ENCODE measurements at places on chromosomes 1 and 21. TPM values are rescaled to one million over a fixed set of nuclear protein-coding genes. Genes with fewer than 3 reads are reported as not detected.
A peak's percentile ranks its signal among the peaks of the same experiment; 100 is the strongest.

Gene KRTAP6-3
- not detected for total RNA-seq

Gene NHLH2
- total RNA-seq: 0.25 TPM

Gene C1orf94
- not detected for total RNA-seq

Gene IARS2
- 37.6 TPM for total RNA-seq

Gene FCAMR
- not detected for total RNA-seq

Gene COL11A1
- not detected for total RNA-seq

Gene GPR61
- total RNA-seq: not detected

Gene ADORA1
- total RNA-seq: 5.2 TPM

Gene C8B
- total RNA-seq: not detected

Gene PFKFB2
- total RNA-seq: 6.9 TPM

- no peak for DNase-seq
These were observed 858 bp upstream of the SUSD4 start for GRCh38 chr1:223364685-223365382.

DNA sequence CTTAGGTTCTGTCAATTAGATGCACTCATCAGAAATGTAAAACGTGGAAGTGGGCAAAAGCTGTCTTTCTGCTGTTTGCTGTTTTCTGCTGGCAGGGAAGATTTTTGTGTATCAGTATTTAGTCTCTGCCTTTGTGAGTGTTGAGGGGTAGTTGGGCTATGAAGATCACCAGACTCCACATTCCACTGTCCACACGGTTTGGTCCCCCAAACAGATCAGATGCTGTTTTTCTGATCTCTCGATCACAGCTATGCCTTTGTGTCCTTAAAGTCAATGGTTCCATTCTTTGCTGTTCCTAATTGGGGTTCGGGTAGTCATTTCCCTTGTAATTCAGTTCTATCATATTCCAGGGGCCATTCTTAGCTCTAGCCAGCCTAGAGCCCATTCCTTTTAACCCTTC is 27.0 kb upstream of the NPL start:
- no peak for DNase-seq

DNA sequence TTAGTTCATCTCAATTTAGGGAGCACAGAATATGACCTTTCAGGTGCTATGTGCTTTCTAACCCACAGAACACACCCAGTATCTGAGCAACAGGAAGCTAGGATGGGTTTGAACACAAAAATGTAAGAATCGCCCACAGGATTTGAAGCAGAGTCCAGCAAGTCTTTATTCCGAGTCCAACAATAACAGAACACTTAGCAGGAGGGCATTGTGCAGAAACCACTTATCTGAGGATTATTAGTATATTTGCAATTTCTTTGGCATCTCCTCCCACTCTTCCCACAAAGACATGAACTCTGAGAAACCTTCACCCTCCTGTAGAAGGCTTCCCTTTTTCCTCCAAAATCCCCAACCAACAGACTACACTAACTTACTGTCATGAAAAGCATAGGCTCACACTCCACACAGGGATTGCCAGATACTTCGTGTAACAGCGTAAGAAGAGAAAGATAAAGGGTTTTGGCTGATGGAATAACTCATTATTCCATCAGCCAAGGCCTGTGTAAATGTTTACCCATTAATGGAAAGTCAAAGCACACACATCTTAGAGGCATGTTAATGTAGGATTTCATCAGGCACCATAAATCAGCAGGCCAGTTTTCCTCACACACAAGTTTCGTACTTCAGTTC is 16.1 kb downstream of the SIPA1L2 start:
- DNase-seq: no peak

DNA sequence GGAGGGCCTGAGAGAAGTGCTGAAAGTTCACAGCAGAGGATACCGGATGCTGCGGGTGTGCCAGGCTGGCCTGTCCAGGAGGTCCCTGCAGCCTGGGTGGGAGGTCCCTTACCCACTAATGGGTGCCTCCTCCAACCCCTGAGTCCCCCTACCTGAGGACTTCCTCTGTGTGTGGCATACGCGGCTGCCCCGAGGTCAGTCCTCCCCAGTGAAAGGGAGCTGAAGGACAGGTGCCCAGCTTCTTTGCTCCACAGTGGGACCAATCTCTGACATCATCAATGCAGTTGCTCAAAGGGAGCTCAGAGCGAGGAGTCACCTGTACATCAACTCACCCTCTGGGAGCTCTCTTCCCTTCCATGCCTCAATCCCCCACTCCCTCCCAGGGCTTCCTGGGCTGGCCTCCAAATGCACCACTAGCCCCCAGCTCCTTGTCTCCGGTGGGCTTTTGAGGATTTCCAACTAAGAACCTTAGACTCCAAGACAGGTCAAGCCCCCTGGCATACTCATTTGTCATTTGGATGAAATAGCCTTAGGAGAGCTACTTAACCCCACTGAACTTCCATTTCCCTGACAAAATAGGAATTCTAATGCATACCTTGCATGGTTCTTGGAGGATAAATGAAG is 53.9 kb downstream of the PDE9A start:
- no peak for DNase-seq

- DNase-seq: no peak
These were observed 281.2 kb downstream of the AKT3 start for GRCh38 chr1:243568793-243569192.

DNA sequence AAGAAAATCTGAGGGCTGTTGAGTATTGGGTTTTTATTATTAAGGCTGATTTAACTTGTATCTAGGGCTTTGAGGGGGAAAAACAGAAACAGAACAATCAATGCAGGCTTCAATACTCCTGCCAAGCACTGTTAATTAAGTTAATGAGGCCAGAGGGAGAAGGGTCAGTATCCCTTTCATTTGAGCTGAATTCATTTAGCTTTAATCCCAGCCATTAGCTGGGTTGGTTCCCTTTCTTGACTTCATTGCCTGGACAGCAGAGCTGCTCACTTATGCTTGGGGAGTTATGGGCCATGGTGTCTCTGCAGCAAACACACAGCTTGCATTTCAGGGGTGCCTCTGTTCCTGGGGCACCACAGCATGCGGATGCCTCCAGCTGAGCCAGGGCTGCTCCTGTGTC is 16.3 kb downstream of the TLR5 start:
- no peak for DNase-seq

- no peak for DNase-seq
These were observed 26.1 kb downstream of the RCAN3 start for GRCh38 chr1:24528744-24529143.

DNA sequence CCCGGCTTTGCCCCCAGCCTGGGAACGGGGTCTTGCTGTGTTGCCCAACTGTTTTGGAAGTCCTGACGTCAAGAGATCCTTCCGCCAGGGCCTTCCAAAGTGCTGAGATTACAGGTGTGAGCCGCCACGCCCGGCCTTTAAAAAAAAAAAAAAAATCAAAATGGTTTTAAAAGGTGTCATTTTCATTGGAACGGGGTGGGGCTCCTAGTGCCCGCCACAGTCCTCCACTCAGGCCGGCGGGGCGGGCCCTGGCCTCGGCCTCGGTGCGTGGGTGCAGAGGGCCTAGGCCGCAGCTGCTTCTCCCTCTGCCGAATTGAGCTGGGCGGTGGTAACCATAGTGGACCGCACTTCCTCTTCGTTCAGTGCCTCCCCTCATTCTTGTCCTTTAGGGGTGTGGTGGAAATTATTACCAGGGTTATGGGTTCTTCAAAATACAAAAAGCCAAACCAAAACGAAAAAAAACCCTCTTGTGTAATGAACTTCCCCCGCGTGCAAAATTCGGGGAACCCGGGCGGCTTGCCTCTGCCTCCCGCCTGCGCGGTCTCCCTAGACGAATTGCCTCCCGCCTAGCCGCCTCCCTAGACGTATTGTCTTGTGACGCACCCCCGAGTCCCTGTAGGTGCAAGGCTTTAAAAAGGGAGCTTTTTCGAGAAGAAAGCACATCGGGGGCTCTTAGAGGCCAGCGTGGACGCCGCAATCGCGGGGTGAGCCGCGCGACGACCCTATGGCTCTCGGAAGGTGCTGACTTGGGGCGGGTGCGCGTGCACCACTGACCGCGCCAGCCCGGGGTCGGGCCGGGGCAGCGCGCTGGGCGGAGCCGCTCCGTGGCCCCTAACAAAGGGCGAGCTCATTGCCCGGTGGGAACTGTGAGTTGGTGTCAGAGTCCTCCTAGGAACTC is 10.5 kb upstream of the SPEN start:
- no peak for DNase-seq

- no peak for DNase-seq
These were observed 144.2 kb downstream of the SYT2 start for GRCh38 chr1:202565890-202566602.

GRCh38 chr1:101239095-101240040 is 2.5 kb downstream of the S1PR1 start:
- DNase-seq: no peak

GRCh38 chr1:13908128-13908527 is 208.1 kb downstream of the PRDM2 start:
- DNase-seq: no peak

DNA sequence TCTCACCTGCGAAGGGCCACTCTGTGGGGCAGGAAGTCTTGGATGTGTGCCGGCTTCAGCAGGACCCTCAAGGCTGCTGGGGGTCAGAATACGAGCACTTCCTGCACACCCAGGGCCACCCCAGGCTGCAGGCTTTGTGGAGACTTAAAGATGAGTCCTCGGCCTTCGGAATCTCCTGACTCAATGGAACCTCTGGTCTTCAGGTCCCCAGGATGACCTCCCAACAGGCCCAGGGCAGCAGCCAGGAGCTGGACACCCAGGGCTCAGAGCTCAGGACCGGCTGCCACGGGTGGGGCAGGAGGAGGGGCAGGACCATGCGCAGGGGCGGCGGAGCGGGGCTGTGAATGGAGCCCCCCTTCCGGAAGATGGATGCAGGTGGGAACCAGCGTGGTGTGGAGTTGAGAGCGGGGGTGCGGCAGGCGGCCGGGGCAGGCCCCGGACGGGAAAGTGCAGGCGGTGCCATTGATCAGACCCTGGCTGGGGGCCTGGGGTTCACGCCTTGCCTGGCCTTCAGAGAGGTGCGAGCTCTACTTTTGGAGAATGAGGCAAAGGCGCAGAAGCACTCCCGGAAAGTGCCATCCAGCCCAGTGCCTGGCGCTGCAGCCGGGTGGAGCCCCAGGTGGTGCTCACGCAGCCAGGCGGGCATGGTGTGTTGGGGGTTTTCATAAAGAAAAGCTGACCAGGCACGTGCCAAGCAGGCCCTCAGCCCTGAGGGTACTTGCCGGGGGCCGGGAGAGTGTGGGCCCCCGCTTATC is 10.4 kb downstream of the COL18A1 start:
- DNase-seq: no peak

DNA sequence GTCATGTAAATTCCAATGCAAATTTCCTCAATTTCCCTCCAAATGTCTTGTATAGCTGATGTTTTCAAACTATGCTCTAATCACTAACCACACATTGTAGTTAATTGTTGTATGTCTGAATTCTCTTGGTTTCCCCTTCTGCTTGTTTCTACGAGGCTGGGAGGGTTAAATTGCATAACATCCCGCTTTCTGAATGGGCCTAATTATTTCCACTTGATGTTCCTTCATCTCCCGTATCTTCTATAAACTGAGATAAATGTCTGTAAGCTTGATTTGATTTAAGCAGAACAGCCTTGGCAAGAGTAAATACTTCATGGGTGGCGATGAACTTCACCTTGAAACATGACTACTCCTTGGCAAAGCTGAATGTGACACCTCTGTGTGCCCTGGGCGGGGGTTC is 72.2 kb downstream of the SERINC2 start:
- no peak for DNase-seq

- DNase-seq: no peak
These were observed 706.7 kb upstream of the ADAMTS5 start for GRCh38 chr21:27673581-27673980.

DNA sequence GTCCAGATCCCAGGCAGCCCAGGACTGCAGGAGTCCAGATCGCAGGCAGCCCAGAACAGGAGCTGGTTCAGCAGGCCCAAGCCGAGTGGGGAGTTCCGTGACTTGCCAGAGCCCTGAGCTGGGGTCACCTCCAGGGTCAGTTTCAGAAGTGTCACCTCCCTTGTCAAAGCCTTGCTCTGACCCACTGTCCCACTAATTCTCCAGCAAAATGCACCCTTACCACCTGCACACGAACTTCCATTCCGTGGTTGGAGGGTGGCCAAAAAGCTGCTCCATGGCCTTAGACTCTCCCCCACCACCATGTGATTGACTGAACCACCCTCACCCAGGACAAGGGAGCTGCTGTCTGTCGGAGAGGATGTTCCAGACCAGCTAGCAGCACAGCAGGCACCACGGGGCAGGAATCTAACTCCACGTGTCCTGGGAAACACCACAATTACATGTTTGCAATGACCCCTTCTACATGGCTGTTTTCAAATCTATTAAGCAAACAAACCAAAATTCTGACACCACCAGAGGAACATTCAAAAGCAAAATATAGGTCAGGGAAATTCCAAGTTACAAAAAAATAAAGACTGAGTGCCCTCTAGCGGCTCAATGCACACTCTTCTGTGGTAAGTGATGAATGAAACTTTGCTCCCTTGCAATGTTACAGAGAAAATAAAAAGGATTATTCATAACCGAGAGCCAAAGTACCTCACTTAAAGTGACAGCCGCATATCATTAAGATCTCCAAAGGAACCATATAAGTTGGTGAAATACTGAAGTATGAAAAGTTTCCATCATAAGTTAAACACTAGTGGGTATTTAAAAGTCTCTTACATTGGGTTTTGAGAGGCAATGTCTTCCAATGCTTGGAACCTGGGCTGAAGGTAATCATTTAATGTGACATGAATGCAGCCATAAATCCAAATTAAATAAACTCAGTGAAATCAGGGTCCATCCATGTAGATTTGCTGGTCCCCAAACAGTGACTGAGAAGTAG is 76.3 kb downstream of the NPHP4 start:
- DNase-seq: peak; percentile 62

DNA sequence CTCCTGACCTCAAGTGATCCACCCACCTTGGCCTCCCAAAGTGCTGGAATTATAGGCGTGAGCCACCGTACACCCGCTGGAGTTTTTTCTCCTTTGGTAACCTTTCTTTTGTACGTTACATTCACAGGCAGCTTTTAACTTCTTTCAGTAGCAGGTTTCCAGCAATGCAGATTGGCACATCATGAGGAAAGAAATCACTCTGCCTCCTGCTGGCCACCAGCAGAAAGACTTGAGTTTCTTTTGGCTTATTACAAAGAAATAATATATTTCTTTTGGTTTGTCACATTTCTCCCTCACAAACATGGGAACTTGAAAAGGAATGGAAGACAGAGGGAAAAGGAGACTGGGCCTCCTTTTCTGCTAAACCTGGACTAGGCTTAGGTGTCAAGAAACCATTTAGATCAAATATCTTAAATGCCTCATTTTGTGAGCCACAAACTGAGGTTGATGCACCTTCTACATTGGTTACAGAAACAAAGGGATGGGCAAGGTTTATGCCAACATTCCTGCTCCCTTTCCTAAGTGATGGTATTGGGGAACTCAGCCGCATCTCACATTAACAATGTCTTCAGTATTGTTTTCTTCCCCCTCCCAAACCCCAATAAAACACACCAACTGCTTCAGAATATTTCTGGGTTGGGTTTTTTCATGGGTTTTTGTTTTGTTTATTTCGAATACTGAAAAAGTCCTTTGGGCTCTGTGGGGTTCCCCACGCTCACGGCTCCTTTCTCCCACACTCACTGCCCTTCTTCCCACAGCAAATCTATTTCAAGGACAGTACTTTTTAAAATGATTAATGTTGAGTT is 7.7 kb downstream of the ENSA start:
- DNase-seq: no peak

DNA sequence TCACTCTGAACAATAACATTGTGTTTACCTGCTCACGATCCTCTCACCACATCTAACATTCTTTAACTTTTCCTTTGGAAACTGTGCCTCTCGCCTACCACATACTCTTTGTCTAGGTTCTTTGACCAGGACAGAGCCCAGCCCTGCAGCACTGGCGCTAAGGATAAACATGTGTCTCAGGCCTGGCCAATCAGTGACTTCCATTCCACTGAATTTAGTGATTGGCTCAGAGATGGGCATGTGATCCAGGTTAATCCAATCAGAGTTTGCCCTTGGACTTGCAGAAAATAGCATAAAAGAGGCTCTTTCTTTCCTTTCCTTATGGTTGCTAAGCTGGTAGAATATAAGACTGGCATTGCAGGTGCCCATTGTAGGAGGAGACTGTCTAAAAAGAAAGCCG is 605.7 kb downstream of the MATN1 start:
- no peak for DNase-seq
